ENCODE measurements at places on chromosomes 12 and 14. TPM values are rescaled to one million over a fixed set of nuclear protein-coding genes. Genes with fewer than 3 reads are reported as not detected.

CBLN3 gene
- 29.1 TPM for polyA plus RNA-seq

LUM gene
- not detected for polyA plus RNA-seq

PDE3A gene
- not detected for polyA plus RNA-seq

USP44 gene
- 1.7 TPM for polyA plus RNA-seq

RNASE4 gene
- polyA plus RNA-seq, result 1.8 TPM

KCNH3 gene
- 1.2 TPM for polyA plus RNA-seq

GRCh38 chr12:122022393-122023338, 982 bp downstream of the BCL7A start:
- peak overlapping the region; percentile 67 for H3K27ac ChIP-seq
- H3K27me3 ChIP-seq, result no peaks in the 10 kb centered on the region
- H3K4me3 ChIP-seq, result peak overlapping the region; percentile 23
- peaks cover 58% of the 10 kb centered on the region for H3K4me1 ChIP-seq
- no peaks in the 10 kb centered on the region for H3K36me3 ChIP-seq

GRCh38 chr12:108819920-108820706, 37.3 kb downstream of the SSH1 start:
- H3K4me1 ChIP-seq, result peaks cover 25% of the 10 kb centered on the region
- H3K27ac ChIP-seq, result no peak overlapping the region
- DNase-seq, result no peak
- no peak overlapping the region for H3K4me3 ChIP-seq
- no peaks in the 10 kb centered on the region for H3K27me3 ChIP-seq
- H3K36me3 ChIP-seq, result peaks cover 5% of the 10 kb centered on the region

DNA sequence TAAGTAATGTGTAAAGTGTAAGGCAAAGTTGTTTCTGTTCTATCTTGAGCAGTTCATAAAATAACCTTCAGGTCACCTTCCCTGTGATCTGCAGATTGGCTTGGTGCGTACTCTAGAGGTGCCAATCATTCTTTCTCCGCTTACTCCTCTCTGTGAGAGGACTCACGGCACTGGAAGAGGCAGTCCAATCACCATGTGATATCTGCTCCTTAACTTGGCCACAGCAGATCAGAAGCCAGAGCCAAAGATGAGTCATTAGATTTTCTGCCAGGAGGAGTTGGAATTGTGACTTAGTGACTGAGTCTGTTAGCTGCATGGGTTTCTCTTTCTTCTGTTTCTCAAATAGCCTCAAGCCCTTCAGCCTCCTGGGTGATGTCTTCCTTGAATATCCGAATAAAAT, 165.5 kb downstream of the SLC41A2 start:
- no peak overlapping the region for H3K4me3 ChIP-seq
- no peaks in the 10 kb centered on the region for H3K36me3 ChIP-seq
- no peak overlapping the region for H3K27ac ChIP-seq
- H3K4me1 ChIP-seq, result peaks cover 8% of the 10 kb centered on the region
- H3K27me3 ChIP-seq, result no peaks in the 10 kb centered on the region
- DNase-seq, result no peak

DNA sequence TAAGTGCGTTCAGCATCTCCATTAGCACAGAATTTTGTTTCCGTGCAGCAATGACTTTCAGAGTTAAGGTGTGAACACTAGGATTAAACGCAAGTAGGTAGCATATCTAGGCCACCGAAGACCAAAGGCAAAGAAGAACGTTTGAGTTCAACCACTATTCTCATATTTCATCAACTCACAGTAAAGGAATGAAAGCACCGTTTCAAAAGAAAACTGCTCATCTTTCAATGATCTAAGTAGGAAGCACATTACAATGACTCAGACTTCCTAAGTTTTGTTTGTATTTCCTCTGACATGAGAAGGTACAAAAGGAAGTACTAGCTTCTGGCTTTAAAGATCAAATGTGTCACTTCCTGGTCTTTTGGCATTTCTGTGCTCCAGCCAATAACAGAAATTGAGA, 57.6 kb downstream of the ACADS start:
- no peaks in the 10 kb centered on the region for H3K4me1 ChIP-seq
- H3K27ac ChIP-seq, result no peak overlapping the region
- H3K4me3 ChIP-seq, result no peak overlapping the region

DNA sequence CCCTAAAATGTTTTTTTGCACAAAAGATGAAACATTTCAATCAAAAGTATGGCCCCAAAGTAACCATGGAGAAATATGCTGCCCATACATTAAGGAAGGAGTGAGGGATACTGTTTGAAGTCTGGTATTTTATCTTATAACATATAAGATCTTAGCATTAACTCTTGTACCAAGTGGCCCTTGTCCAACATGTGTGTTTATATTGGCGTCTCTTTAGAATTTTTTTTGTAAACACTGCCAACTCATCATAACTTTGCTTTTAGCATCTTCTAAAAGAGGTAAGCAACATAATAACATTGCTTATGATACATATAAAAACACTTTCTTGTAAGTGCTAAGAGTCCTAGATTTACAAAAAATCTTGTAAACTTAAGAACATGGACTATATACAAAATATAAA, 419.7 kb downstream of the ADAMTS20 start:
- no peaks in the 10 kb centered on the region for H3K27me3 ChIP-seq
- H3K4me1 ChIP-seq, result no peaks in the 10 kb centered on the region
- H3K36me3 ChIP-seq, result no peaks in the 10 kb centered on the region
- DNase-seq, result no peak
- H3K4me3 ChIP-seq, result no peak overlapping the region
- H3K27ac ChIP-seq, result no peak overlapping the region

- peak; percentile 48 for DNase-seq
- H3K27ac ChIP-seq, result peak overlapping the region; percentile 64
- peaks cover 9% of the 10 kb centered on the region for H3K36me3 ChIP-seq
- H3K27me3 ChIP-seq, result no peaks in the 10 kb centered on the region
- peaks cover 76% of the 10 kb centered on the region for H3K4me1 ChIP-seq
Observed at GRCh38 chr12:108570743-108571608, 8.6 kb downstream of the ISCU start.

- peaks cover 2% of the 10 kb centered on the region for H3K27me3 ChIP-seq
- peak overlapping the region; percentile 38 for H3K4me3 ChIP-seq
- H3K27ac ChIP-seq, result no peak overlapping the region
- no peaks in the 10 kb centered on the region for H3K36me3 ChIP-seq
- DNase-seq, result no peak
Observed at GRCh38 chr12:6914947-6915788, 788 bp downstream of the ENO2 start.

DNA sequence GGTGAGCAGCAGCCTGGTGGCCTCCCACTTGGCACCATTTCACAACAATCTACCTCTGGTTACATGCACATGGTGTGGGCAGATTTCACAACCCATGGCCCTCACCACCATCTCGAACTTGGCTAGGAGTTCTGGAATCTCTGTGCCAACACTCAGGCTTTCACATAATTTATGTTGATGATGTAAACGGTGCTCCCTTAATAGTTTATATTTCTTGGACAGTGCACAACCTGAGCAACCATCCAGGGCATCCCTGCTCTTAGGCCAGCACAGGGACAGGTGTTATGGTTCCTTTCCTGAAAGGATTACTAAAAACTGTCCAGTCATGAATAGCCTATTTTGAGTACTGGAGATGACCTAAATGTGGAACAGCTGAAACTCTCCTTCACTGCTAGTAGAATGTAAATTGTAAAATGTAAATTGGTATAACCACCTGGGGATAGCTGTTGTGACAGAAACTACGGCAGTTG, 28.6 kb downstream of the ABCB9 start:
- no peak for DNase-seq
- H3K36me3 ChIP-seq, result no peaks in the 10 kb centered on the region
- H3K27ac ChIP-seq, result no peak overlapping the region
- no peaks in the 10 kb centered on the region for H3K27me3 ChIP-seq
- peaks cover 20% of the 10 kb centered on the region for H3K4me1 ChIP-seq

DNA sequence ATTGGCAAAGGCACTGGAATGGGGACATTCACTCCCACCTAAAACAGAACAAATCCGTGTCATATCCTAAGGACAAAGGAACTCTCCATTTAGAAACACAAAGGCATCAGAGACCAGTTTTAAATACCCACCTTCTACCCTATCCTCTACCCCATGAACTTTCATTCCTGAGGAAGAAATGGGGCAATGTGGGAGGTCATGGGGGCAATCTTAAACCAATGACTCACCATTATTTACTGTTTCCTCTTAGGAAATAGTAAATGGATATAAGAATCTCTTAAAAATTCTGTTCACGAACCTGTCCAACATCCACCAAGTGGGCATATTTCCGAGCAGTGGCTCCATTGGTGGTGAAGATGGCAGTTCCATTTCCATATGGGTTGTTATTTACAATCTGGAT, 19.4 kb downstream of the ALDH6A1 start:
- no peak for DNase-seq
- H3K36me3 ChIP-seq, result peaks cover 3% of the 10 kb centered on the region
- no peaks in the 10 kb centered on the region for H3K4me1 ChIP-seq
- H3K27ac ChIP-seq, result no peak overlapping the region
- H3K27me3 ChIP-seq, result no peaks in the 10 kb centered on the region

DNA sequence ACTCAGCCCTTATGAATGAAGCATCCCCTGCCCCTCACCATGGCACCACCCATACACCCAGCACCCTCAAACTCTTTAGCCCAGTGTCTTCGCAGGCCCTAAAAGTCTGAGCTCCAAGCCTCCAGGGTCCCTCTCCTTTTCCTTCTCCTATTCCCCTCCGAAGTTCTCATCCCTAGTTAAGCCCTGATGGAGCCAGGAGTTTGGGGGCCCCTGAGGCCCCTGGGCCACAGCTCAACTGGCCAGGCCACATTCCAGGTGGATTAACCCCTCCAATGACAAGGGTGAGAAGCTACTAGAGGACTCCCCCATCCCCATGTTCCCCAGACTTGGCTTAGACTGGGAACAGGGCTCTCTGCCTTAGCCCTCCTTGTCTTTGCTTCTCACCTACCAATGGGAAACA, 2.6 kb downstream of the RARG start:
- no peaks in the 10 kb centered on the region for H3K27me3 ChIP-seq
- H3K36me3 ChIP-seq, result no peaks in the 10 kb centered on the region
- peaks cover 17% of the 10 kb centered on the region for H3K4me1 ChIP-seq
- DNase-seq, result no peak
- no peak overlapping the region for H3K4me3 ChIP-seq
- no peak overlapping the region for H3K27ac ChIP-seq

- DNase-seq, result no peak
- no peak overlapping the region for H3K27ac ChIP-seq
- H3K36me3 ChIP-seq, result no peaks in the 10 kb centered on the region
- H3K4me1 ChIP-seq, result no peaks in the 10 kb centered on the region
- no peak overlapping the region for H3K4me3 ChIP-seq
- no peaks in the 10 kb centered on the region for H3K27me3 ChIP-seq
Observed at GRCh38 chr12:80582431-80582830, 125.0 kb upstream of the MYF6 start.

- no peak overlapping the region for H3K27ac ChIP-seq
- no peak overlapping the region for H3K4me3 ChIP-seq
- no peaks in the 10 kb centered on the region for H3K4me1 ChIP-seq
- H3K36me3 ChIP-seq, result no peaks in the 10 kb centered on the region
- no peak for DNase-seq
Observed at GRCh38 chr12:92603741-92604432, 98.9 kb upstream of the PLEKHG7 start.

GRCh38 chr14:24816929-24817211, 182.9 kb upstream of the GZMB start:
- no peaks in the 10 kb centered on the region for H3K36me3 ChIP-seq
- H3K27me3 ChIP-seq, result no peaks in the 10 kb centered on the region
- no peak overlapping the region for H3K4me3 ChIP-seq
- no peak overlapping the region for H3K27ac ChIP-seq
- no peaks in the 10 kb centered on the region for H3K4me1 ChIP-seq

GRCh38 chr12:53677016-53677799, 1.3 kb upstream of the ATP5MC2 start:
- DNase-seq, result peak; percentile 33
- H3K36me3 ChIP-seq, result peaks cover 10% of the 10 kb centered on the region
- H3K27me3 ChIP-seq, result peaks cover 20% of the 10 kb centered on the region
- peaks cover 16% of the 10 kb centered on the region for H3K4me1 ChIP-seq
- peak overlapping the region; percentile 85 for H3K4me3 ChIP-seq
- no peak overlapping the region for H3K27ac ChIP-seq

DNA sequence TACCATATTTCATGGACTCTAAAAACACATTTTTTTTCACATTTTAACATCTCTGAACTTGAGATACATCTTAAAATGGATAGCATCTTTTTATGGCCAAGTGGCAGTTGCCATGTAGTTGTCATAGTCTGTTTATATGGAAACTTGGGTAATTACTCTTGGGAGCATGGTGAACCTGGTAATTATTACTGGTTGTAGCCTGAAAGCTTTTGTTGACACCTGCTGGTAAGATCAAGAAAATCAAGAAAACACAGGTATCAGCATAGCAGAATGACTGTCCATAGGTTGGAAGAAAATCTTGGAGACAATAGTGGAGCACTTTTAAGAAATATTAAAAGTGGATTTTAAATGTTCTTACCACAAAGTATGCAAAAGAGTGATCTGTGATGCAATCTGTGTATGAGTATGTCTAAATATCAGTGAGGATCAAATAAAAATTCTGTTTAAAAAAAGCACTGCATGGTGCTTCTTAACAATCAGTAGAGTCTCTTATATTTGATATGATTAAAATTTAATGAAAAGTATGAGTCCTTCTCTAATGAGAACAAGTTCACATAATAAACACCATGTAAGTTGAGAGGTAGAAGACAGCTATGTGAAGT, 44.2 kb downstream of the TTC8 start:
- H3K36me3 ChIP-seq, result no peaks in the 10 kb centered on the region
- H3K4me3 ChIP-seq, result no peak overlapping the region
- no peak overlapping the region for H3K27ac ChIP-seq
- peak; percentile 33 for DNase-seq
- H3K4me1 ChIP-seq, result no peaks in the 10 kb centered on the region

DNA sequence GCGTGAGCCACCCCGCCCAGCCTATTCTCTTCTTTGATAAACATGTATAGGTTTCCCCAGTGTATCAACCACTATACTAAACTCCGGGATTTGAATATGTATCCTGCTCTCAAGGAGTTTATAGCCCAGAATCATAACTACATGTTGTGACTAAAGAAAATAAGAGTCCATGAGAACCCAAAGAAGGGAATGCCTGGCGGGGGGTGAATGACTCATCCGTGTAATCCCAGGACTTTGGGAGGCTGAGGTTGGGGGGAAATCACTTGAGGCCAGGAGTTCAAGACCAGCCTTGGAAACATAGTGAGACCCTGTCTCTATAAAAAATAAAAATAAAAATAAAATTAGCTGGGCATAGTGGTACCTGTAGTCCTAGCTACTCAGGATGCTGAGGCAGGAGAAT, 57.2 kb downstream of the SIX6 start:
- no peaks in the 10 kb centered on the region for H3K4me1 ChIP-seq
- no peak overlapping the region for H3K4me3 ChIP-seq
- H3K27ac ChIP-seq, result no peak overlapping the region
- no peak for DNase-seq
- H3K36me3 ChIP-seq, result no peaks in the 10 kb centered on the region

- no peak overlapping the region for H3K4me3 ChIP-seq
- no peaks in the 10 kb centered on the region for H3K4me1 ChIP-seq
- H3K27ac ChIP-seq, result no peak overlapping the region
- no peaks in the 10 kb centered on the region for H3K36me3 ChIP-seq
- no peaks in the 10 kb centered on the region for H3K27me3 ChIP-seq
Observed at GRCh38 chr14:102293781-102294180, 11.2 kb downstream of the MOK start.

DNA sequence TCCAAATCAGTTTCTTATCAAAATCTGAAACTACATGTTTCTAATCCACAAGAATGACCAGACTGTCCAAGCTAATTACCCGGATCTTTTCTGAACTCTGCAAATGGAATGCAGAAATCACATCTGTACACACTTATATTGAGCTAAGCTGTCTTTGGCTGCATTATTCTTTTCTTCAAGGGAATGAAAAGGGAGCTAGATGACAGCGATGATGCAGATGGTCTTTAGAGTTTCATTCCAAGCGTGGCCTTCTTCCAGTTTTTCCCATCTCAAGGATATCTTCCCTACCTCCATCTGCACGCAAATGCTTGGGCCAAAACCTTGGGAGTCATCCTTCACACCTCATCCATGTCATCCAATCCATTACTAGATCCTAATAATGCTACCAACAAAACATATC, 12.6 kb downstream of the KCNH5 start:
- no peaks in the 10 kb centered on the region for H3K36me3 ChIP-seq
- H3K4me1 ChIP-seq, result no peaks in the 10 kb centered on the region
- no peak for DNase-seq
- H3K27me3 ChIP-seq, result no peaks in the 10 kb centered on the region
